ENCODE measurements at places on chromosomes 6 and 20. TPM values are rescaled to one million over a fixed set of nuclear protein-coding genes. Genes with fewer than 3 reads are reported as not detected.

DTNBP1 gene
- total RNA-seq = 18.5 TPM

C6orf15 gene
- total RNA-seq = not detected

MAK gene
- total RNA-seq = 0.82 TPM

SAPCD1 gene
- 19.2 TPM for total RNA-seq

SRF gene
- 53.2 TPM for total RNA-seq

CTAGE9 gene
- not detected for total RNA-seq

FLRT3 gene
- total RNA-seq = not detected

SLC22A16 gene
- not detected for total RNA-seq

C2 gene
- total RNA-seq = 0.80 TPM

POPDC3 gene
- total RNA-seq = not detected

SIRPB1 gene
- total RNA-seq = 6.0 TPM

SLC52A3 gene
- not detected for total RNA-seq

DNA sequence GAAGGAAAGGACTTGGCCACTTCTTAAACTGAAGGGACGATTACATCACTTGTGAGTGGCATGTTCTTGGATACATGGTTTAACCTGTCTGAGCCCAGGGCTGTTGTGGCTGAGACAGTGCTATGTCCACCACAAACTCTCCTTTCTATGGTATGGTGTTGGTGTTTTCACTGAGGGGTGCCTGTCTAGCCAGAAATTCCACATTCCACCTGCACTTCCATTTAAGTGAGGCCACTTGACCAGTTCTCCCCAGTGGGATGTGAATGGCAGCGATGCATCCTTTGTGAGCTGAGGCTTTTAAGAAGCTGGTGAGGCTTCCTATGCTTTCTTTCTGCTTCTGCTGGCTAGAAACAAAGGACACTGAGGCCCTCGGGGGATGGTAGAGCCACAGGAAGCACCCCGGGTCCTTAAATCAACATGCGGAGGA, 151.4 kb upstream of the CHD6 start:
- H3K4me3 ChIP-seq = no peak overlapping the region
- no peaks in the 10 kb centered on the region for H3K4me1 ChIP-seq
- H3K27me3 ChIP-seq = no peaks in the 10 kb centered on the region
- H3K36me3 ChIP-seq = no peaks in the 10 kb centered on the region
- no peak overlapping the region for H3K27ac ChIP-seq

GRCh38 chr20:33944914-33945313, 48.8 kb upstream of the RALY start:
- H3K27me3 ChIP-seq = no peaks in the 10 kb centered on the region
- no peak overlapping the region for H3K4me3 ChIP-seq
- H3K4me1 ChIP-seq = no peaks in the 10 kb centered on the region
- DNase-seq = no peak

- H3K4me1 ChIP-seq = peaks cover 38% of the 10 kb centered on the region
- H3K27me3 ChIP-seq = no peaks in the 10 kb centered on the region
- peaks cover 7% of the 10 kb centered on the region for H3K36me3 ChIP-seq
- no peak for DNase-seq
- peak overlapping the region; percentile 68 for H3K4me3 ChIP-seq
- H3K27ac ChIP-seq = peak overlapping the region; percentile 81
Observed at GRCh38 chr20:59004493-59004762, 2.6 kb downstream of the CTSZ start.

- no peak overlapping the region for H3K4me3 ChIP-seq
- no peak overlapping the region for H3K27ac ChIP-seq
- H3K27me3 ChIP-seq = no peaks in the 10 kb centered on the region
- no peaks in the 10 kb centered on the region for H3K4me1 ChIP-seq
- DNase-seq = no peak
- peaks cover 19% of the 10 kb centered on the region for H3K36me3 ChIP-seq
Observed at GRCh38 chr6:88848870-88849269, 114.5 kb downstream of the RNGTT start.

DNA sequence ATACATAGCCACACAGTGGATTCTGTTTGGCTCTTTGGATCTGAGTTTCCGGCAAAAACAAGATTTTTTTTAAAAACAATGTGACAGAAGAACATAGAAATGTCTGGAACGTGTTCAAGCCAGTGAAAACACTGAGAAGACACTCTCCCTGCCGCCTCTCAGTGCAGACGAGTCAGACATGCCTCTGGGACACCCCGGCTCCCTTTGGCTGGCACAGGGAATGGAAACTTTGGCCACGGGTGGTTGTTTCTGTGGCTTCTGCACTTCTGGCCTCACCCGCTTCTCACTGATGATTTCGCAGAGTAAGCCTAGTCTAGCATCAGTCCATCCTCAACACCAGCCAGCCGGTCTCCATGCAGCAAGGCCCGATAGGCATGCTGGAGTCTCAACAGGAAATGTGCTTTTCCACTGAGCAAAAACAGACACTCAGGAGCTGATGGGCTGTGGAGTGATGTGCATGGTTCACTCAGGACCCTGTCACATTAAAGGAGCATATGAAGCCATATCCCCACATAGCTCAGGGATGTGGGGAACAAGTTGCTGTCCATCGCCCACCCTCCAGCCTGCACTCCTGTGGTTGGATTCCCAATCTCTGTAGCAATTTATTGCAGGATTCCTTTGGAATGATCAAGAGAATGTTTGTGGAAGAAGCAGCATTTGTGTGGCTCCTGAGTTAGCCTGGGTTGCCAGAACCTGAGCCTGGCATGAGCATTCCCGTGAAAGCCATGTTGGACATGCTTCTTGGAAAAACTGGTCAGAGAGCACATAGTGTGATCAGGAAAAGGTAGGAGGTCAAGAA, 262.0 kb upstream of the RIN2 start:
- H3K4me1 ChIP-seq = peaks cover 2% of the 10 kb centered on the region
- DNase-seq = no peak
- no peak overlapping the region for H3K27ac ChIP-seq
- H3K36me3 ChIP-seq = no peaks in the 10 kb centered on the region
- no peak overlapping the region for H3K4me3 ChIP-seq

GRCh38 chr20:47656318-47656717, 129.0 kb downstream of the SULF2 start:
- no peak for DNase-seq
- H3K4me1 ChIP-seq = no peaks in the 10 kb centered on the region
- H3K4me3 ChIP-seq = no peak overlapping the region
- no peaks in the 10 kb centered on the region for H3K27me3 ChIP-seq

- no peaks in the 10 kb centered on the region for H3K36me3 ChIP-seq
- no peaks in the 10 kb centered on the region for H3K4me1 ChIP-seq
- no peak overlapping the region for H3K4me3 ChIP-seq
Observed at GRCh38 chr20:6515261-6515660, 252.2 kb upstream of the BMP2 start.

GRCh38 chr6:41694815-41695526, 40.4 kb downstream of the TFEB start:
- H3K36me3 ChIP-seq = no peaks in the 10 kb centered on the region
- H3K4me1 ChIP-seq = no peaks in the 10 kb centered on the region
- DNase-seq = no peak

DNA sequence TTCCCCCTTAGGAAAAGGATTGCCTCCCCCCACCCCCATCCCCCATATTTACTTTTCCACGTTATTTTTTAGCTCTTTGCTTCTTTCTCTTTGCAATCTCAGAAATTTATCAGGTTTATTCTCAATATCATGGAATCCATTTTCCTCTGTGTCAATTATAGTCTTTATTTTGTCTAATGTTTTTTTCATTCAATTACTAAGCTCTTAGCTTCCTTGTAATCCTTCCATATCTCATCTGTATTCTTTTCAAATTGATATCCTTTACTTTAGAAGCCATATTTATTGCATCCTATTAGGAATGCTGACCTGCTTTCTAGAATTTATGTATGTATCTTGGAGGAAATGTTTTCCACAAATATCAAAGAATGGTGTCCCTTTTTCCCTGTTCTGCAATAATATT, 39.3 kb downstream of the TMC2 start:
- no peaks in the 10 kb centered on the region for H3K4me1 ChIP-seq
- DNase-seq = no peak
- H3K4me3 ChIP-seq = no peak overlapping the region
- H3K36me3 ChIP-seq = no peaks in the 10 kb centered on the region

DNA sequence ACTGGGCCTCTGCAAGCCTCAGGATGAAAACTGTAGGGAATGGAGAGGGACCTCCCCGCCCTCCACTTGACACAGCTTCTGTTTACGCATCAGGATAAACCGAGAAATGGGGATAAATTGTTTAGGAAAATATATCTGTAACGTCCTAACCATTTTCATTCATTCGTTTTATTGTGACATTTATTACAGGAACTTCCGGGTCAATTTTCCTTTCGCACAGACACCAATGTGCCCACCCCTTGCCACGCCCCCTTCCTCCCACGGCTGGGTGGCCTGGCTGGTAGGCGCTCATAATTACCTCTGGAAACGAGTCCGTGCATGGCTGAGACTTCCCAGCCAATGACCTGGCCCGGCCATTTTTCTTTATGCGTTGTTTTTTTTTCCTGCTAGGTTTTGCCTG, 96.1 kb downstream of the BMP7 start:
- H3K4me1 ChIP-seq = peaks cover 2% of the 10 kb centered on the region
- H3K27me3 ChIP-seq = no peaks in the 10 kb centered on the region
- H3K4me3 ChIP-seq = no peak overlapping the region

DNA sequence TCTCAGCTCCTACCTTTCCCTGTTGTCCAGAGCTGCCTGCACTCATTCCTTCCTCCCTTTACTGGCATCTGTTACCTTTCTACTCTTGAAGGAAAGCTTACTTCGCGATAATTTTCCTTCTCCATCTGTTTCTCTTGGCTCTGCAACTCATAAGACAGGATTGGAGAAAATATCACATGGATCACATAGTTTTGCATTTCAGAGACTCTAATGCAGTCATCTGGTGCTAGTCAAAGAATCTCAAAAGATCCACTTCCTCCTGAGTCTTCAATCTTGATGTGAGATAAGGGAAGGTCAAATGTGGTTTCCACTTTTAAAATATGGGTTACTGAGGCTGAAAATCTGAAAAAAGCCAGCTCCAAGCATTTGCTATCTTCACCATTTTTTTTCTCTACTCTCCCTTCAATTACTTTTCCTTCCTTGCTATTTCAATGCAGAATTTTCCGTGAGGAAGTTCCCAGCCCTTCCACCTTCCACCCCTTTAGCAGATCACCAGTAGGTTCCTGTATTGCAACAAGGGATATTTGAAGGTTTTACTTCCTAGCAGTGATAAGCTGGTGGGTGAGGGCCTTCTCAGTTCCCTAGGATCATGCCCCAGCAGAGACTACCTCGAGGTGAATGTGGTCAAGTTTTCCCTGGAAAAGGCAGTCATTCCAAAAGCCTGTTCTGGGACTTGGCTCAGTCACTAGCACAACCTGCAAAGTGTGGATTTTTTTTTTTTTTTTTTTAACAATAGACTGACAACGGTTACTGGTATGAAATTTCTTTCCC, 62.8 kb upstream of the LRRC1 start:
- no peaks in the 10 kb centered on the region for H3K27me3 ChIP-seq
- H3K4me1 ChIP-seq = peaks cover 53% of the 10 kb centered on the region
- H3K27ac ChIP-seq = peak overlapping the region; percentile 52
- H3K4me3 ChIP-seq = no peak overlapping the region
- DNase-seq = no peak

- no peak overlapping the region for H3K27ac ChIP-seq
- peaks cover 46% of the 10 kb centered on the region for H3K36me3 ChIP-seq
- H3K27me3 ChIP-seq = no peaks in the 10 kb centered on the region
- peak; percentile 56 for DNase-seq
- no peak overlapping the region for H3K4me3 ChIP-seq
Observed at GRCh38 chr6:105675715-105676397, 273.0 kb upstream of the PREP start.

- no peaks in the 10 kb centered on the region for H3K27me3 ChIP-seq
- H3K27ac ChIP-seq = no peak overlapping the region
- no peak overlapping the region for H3K4me3 ChIP-seq
- no peaks in the 10 kb centered on the region for H3K4me1 ChIP-seq
- no peaks in the 10 kb centered on the region for H3K36me3 ChIP-seq
Observed at GRCh38 chr6:22413681-22414311, 117.0 kb upstream of the PRL start.

GRCh38 chr6:111858347-111858746, 14.9 kb downstream of the FYN start:
- H3K27ac ChIP-seq = no peak overlapping the region
- H3K4me3 ChIP-seq = no peak overlapping the region
- H3K27me3 ChIP-seq = no peaks in the 10 kb centered on the region
- H3K36me3 ChIP-seq = peaks cover 22% of the 10 kb centered on the region
- DNase-seq = no peak

- no peak overlapping the region for H3K27ac ChIP-seq
- H3K27me3 ChIP-seq = peaks cover 3% of the 10 kb centered on the region
- no peak overlapping the region for H3K4me3 ChIP-seq
Observed at GRCh38 chr6:110826236-110827129, 11.2 kb upstream of the CDK19 start.

DNA sequence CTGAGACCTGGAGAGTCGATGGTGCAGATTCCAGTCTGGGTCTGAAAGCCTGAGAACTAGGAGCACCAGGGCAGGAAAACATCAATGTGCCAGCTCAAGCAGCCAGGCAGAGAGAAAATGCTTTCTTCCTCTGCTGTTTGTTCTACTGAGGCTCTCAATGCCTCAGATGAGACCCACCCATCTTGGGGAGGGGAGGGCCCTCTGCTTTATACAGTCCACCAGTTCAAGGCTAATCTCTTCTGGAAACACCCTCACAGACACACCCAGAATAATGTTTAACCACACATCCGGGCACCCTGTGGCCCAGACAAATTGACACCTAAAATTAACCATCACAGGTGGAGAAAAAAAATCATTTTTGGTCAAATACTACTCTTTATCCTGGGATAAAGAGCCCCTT, 89.3 kb upstream of the SLC22A23 start:
- H3K27me3 ChIP-seq = peaks cover 11% of the 10 kb centered on the region
- no peaks in the 10 kb centered on the region for H3K36me3 ChIP-seq
- no peak for DNase-seq
- H3K27ac ChIP-seq = no peak overlapping the region

GRCh38 chr6:68229566-68229965, 405.5 kb upstream of the ADGRB3 start:
- H3K27me3 ChIP-seq = no peaks in the 10 kb centered on the region
- DNase-seq = no peak

DNA sequence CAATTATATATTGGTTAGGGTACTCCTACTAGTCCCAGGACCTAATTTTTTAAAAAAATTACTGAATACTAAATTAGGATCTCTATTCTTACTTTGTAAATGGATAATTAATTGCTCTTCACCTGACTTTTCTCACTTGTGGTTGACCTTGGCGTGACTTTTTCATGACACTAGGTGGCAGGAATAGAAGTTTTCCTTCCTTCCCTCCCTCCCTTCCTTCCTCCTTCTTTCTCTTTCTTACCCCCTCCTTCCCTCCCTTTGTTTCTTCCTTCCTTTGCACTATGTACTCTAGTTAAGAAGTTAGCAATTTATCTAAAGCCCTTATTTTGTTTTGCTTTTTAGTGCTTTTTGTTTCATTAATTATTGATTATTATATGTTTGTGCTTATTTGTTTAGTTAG, 20.4 kb upstream of the HBS1L start:
- H3K36me3 ChIP-seq = peaks cover 2% of the 10 kb centered on the region
- no peak for DNase-seq
- no peak overlapping the region for H3K4me3 ChIP-seq
- H3K4me1 ChIP-seq = peaks cover 8% of the 10 kb centered on the region
- H3K27me3 ChIP-seq = no peaks in the 10 kb centered on the region
- no peak overlapping the region for H3K27ac ChIP-seq

GRCh38 chr20:32972181-32973076, 31.8 kb downstream of the SUN5 start:
- DNase-seq = peak; percentile 92
- H3K27ac ChIP-seq = no peak overlapping the region
- peaks cover 50% of the 10 kb centered on the region for H3K4me1 ChIP-seq
- peaks cover 8% of the 10 kb centered on the region for H3K36me3 ChIP-seq
- no peaks in the 10 kb centered on the region for H3K27me3 ChIP-seq

- no peak overlapping the region for H3K27ac ChIP-seq
- H3K27me3 ChIP-seq = peaks cover 22% of the 10 kb centered on the region
- H3K36me3 ChIP-seq = no peaks in the 10 kb centered on the region
- H3K4me1 ChIP-seq = peaks cover 9% of the 10 kb centered on the region
- DNase-seq = peak; percentile 60
- no peak overlapping the region for H3K4me3 ChIP-seq
Observed at GRCh38 chr20:57250607-57251343, 15.7 kb downstream of the BMP7 start.

Measured in activated CD8-positive, alpha-beta memory T cell treated with anti-CD3 and anti-CD28 coated beads, Interleukin-2, amount 10 ng/mL, durations not matched to agents 7 days and 5 days (primary cell).